ENCODE measurements at places on chromosomes 7 and 10.
A peak's percentile ranks its signal among the peaks of the same experiment; 100 is the strongest.

DNA sequence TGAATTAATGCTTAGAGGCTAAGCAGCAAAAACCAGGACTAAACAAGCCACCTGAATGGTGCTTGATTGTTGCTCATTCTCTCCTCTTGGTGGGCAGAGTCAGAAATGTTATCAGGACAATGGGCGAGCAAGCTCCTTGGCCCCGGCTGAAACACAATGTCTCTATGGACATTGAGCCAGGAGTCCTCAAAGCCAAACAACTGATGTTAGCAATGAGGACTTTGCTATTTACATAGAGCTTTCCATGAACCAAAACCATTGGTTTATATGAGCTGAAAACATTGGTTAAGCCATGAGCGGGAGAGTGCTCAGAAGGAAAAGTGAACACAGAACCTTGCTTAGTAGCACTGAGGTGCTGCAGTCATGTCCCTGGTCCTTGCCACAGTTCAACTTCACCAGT, 21.5 kb upstream of the NPVF start:
- DNase-seq, result no peak

GRCh38 chr10:45586028-45586824, 86.3 kb downstream of the ZFAND4 start:
- DNase-seq, result no peak

- DNase-seq, result no peak
These were observed 6.0 kb upstream of the GATA3 start for GRCh38 chr10:8048281-8049008.

DNA sequence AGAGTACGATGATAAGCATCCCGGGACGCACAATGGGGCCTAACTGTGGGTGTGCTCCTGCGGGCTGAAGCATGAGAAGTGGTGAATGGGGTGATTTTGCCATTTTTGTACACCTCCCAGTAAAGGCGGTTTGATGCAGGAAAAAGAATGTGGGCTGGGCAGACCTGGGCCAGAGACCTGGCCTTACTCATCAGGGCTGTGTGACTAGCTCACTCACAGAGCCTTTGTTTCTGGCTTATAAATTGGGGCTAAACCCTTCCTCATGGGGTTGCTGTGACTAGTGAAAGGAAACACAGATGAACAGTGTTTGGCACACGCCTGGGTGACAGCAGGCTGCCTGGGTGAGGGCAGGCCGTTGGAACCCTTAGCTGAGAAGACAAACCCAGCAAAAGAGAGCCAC, 18.0 kb downstream of the RRP12 start:
- no peak for DNase-seq

DNA sequence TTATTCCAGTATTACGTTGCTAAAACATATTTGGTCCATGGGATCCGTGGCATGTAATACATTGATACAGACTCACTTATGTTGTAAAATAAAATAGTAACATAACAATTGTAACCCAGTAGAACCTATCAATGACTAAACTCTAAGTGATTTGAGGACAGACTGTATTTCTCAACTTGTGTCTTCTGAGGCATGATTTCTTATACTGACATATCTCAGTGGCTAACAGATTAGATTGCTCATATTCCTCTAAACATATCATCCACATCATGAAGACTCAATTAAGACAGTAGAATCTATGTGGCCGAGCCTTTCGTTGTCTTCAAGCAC, 72.3 kb downstream of the CREB5 start:
- peak; percentile 59 for DNase-seq

GRCh38 chr10:35453855-35454532, 117.7 kb downstream of the CCNY start:
- peak; percentile 52 for DNase-seq

DNA sequence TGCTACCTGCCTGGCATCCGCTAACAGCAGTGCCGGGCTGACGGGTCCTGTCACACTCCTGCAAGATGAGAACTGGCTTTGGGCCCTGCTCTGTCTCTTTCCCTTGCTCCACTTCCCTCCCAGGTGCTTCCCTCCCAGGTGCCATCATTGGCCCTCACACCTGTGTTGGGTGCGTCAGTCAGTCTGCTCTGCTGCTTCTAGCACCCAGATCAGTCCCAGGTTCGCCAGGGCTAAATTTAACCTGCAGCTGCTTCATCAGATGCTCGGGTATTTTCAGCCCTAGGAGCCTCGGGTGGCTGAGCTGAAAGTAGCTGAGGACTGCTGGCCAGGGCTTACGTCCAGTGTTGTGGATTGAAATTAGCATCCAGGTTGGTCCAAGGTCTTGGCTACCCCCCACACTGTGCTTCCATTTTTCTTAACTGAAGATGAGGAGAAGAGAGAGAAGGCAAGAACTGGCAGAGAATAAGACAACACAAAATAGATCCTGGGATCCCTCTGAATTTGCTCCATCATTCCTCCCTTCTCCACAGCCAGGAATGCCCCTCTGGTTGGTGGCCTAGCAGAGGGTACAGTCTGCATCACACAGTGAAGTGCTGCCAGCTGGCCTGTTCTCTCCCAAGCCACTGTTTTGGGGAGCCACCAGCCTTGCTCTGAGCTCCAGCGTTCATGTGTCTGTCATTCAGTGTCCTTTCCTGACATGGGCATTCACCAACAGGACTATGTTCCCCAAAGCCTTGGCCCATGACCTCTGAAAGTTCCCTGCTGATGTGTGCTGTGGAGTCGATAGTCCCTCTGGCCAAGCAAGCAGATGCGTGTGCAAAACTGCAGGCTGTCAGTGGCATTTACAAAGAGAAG, 65.9 kb upstream of the SYPL1 start:
- DNase-seq, result no peak

DNA sequence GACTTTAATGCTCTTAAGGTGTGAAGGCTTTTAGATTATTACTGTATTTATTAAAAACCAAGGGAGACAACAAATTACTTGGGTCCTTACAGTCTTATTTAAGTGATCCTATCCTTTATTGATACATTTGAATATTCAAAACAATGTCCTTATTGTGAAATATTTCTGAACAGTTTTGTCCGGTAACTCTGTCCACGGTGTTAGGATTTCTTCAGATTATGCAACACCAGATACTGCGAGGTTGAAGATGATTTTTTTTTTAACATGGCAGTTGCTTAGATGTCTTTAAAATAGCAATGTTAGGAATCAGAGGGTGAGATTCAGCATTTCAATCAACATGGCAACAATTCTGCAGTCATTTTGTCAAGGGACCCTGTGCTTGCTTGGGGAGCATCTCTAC, 176.5 kb downstream of the CSTF2T start:
- DNase-seq, result no peak

Measured in fibroblast of skin of right biceps (primary cell).